ENCODE measurements at places on chromosomes 4 and X. TPM values are rescaled to one million over a fixed set of nuclear protein-coding genes. Genes with fewer than 3 reads are reported as not detected.

Gene MAGED4
- polyA plus RNA-seq: 0.55 TPM

Gene ANK2
- polyA plus RNA-seq: 541 TPM

Gene SPINK2
- polyA plus RNA-seq: 9.4 TPM

Gene DCAF8L2
- polyA plus RNA-seq: not detected

Gene SULT1E1
- polyA plus RNA-seq: not detected

Gene DMRTC1
- polyA plus RNA-seq: 0.38 TPM
